ENCODE measurements at places on chromosomes 2 and 18.

DNA sequence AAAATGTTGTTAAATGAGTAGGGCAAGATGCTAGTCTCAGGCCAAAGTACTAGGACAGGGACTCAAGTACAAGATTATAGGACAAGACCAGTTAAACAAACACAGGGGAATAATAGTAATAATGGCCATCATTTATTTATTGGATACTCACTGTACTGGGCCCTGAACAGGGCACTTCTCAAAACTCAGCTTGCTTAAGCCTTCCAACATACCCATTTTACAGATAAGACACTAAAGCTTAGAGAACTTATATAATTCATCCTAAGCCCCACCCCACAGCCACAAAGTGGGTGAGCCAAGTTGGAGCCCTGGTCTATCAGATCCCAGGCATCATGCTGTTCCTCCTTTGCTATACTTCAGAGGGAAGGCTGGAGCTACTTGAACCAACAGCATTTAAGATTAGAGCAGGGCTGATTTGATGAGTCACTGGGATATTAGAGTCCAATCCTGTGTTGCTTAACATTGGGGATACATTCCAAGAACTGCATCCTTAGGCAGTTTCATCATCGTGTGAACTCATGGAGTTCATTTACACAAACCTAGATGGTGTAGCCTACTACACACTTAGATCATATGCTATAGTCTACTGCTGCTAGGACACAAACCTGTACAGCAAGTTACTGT lies 153.6 kb downstream of the MTCL1 start:
- DNase-seq, result peak; percentile 13

DNA sequence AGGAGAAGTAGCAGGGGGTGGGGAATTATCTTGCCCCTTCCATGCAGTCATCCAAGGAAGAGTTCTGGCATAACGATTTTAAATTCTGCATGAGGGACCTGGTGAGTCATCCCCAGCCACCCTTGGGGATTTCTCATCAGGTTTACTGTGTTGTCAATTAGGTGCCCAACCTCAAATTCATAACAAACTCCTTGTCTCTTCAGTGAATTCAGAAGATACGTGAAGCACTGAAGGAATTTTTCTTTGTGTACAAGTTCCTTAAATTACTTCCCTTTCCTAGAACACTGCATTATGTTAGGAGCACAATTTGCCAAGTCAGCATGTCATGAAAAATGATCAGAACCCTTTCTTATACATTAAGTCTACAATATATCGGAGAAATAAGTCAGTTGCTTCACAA lies 70.8 kb upstream of the NOSTRIN start:
- DNase-seq, result no peak

DNA sequence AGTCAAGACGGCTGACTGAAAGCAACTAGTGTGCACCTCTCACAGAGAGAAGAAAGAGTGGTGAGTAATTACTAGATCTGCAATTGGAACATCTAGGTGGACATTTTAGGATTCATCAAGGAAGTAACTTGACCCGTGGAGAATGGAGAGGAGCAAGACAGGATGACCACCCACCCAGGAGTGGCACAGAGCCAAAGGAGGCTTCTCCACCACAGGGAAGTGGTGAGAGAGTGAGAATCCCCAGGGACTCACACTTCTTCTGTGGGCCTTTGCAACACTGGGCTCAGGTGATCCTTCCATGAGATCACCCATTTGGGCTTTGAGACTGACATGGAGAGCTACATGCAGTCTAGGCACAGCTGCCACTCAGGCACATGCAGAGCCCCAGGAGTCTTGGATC lies 132.8 kb upstream of the GALNT5 start:
- no peak for DNase-seq

GRCh38 chr2:219688560-219689445 lies 61.4 kb downstream of the SLC4A3 start:
- no peak for DNase-seq

DNA sequence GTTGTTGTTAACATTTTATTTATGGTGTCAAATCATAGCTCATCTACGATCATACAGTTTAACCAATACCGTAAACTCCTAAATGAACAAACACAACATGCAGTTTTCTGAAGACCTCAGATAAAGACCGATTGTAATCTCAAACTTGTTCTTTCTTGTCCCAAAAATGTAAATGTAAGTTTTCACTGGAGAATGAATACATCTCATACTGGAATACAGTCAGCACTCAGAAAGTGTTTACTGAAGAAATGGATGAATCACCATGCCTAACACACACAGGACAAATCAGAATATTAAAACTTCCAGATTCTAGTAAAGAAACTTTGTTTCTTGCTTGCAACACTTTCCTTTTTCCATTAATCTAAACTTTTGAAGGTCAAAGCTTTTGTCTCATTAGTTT lies 380.5 kb downstream of the DLGAP1 start:
- no peak for DNase-seq

Data from Panc1 (cell line).